ENCODE measurements at places on chromosomes 6 and 20.

- DNase-seq = no peak
Observed at GRCh38 chr20:64090165-64090564, 6.0 kb upstream of the LKAAEAR1 start.

DNA sequence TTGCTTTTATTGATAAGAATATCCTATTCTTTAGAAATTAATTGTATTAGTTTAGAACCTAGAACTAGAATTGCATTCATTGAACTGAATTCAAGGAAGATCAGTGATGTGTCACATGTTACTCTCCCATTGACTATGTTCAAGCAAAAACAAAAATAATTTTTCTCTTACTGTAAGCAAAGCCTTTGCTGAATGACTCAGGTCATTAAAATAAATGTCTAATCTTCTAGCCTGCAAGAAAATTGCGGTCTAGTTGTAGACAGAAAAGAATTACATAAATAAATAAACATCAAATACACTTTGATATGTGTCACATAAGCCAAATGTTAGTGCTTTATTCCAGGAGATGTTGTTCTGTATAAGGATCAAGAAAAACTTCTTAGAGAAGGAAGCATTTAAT lies 387.9 kb downstream of the ADGRB3 start:
- DNase-seq = peak; percentile 62

DNA sequence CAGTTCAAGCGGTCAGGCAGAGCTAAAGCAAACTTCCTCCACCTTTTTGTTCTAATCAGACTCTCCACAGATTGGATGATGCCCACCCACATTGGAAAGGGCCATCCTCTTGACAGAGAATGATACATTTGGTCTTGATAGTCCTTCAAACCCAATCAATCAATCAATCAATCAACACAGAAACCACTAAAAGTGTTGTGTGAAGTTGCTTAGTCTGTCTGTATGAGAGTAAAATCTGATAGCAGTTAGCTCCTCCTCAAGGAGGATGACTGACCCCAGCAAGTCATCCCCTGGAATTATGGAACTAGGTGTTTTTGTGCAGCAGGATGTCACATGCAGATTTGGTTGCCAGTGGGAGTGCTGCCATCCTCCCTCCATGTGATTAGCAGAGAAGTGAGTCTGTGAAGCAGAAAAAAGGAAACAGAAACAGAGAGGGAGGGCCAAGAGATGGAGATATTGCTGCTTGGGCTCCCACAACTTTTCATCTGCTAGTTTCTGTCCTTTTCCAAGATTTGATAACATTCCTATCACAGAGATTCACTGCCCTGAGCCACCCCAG lies 32.0 kb upstream of the SSTR4 start:
- no peak for DNase-seq

DNA sequence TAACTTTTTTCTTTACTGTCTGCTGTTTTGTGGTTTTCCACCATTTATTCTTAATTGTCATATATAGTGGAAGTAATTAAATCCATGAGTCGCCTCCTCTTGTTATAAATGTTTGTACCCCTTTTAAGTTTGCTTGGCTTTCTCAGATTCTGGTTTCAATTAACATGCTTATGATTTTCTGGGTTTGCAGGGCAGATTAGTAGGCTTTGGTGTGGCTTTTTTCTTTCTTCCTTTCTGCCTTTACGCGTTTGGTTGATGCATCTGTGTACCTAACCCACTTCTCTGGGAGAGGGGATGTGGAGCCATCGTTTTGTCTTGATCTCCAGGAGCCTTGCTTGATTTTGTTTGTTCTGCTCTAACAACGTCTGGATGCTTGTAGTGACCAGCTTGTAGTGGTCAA lies 100.4 kb downstream of the JARID2 start:
- DNase-seq = no peak

DNA sequence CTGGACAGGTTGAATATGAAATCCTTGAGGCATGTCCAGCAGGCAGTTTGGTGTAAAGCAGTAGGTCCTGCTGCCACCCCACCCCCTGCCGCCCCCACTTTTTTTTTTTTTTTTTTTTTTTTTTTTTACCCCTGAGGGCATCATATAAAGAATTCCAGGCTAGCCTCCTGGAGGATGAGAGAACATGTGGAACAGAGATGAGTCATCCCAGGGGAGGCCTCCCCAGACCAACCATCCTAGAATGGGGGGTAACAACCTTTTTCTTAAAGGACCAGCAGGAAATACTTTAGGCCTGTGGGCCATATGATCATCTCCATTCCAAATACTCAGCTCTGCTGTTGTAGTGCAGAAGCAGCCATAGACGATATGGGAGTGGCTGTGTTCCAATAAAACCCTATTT lies 170.9 kb downstream of the GJA10 start:
- DNase-seq = no peak

DNA sequence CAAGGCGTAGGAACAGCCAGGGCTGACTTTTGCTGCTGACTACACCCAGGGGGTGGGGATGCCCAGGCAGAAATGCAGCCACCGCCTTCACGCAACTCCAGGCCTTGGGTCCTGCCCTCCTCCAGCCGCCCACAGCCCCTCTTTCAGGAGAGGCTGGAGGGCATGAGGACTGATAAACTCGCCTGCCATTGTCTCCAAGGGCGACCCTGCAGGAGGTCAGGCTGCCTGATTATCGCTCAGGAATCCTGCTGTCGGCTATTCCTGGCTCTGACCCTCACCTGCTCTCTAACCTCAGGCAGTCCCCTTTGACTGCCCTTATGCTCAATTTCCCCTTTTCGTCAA lies 62.0 kb upstream of the HDDC2 start:
- no peak for DNase-seq

- DNase-seq = no peak
Observed at GRCh38 chr6:55495277-55495676, 83.7 kb downstream of the HMGCLL1 start.

DNA sequence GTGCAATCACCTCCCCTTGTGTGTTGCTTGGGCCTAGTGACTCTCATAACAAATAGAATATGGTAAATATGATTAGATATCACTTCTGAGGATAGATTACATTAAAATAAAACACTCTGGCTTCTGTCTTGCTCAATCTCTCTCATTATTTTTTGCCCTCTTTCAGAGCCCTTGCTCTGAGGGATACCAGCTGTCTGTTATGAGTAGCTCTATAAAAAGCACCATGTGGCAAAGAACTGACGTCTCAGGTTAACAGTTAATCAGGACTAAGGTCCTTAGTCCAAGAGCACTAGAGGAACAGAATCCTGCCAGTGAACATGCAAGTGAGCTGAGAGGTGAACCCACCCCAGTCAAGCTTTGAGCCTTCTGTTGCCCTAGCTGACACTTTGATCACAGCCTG lies 402.2 kb upstream of the HTR1E start:
- no peak for DNase-seq

- no peak for DNase-seq
Observed at GRCh38 chr6:73528897-73529296, 8.1 kb upstream of the EEF1A1 start.

- DNase-seq = no peak
Observed at GRCh38 chr20:39700528-39700927, 738.4 kb downstream of the DHX35 start.

DNA sequence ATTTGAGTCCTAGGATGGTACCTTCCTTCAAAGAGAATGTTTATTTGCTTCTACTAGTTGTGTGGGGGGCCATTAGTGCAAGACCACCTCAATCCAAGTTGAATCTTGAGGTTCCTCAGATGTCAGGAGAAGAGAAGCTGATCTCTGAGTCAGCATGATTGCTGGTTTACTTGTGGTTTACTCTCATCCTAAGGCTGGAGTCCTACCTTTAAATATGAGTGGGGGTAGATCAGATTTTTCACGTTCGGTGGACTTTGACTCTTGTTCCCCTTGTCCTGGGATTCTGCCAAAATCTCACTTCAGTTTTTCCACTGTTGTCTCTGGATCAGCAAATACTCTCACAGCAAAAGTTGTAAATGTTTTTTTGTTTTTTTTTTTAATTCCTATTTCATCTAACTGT lies 84.6 kb upstream of the F13A1 start:
- no peak for DNase-seq

DNA sequence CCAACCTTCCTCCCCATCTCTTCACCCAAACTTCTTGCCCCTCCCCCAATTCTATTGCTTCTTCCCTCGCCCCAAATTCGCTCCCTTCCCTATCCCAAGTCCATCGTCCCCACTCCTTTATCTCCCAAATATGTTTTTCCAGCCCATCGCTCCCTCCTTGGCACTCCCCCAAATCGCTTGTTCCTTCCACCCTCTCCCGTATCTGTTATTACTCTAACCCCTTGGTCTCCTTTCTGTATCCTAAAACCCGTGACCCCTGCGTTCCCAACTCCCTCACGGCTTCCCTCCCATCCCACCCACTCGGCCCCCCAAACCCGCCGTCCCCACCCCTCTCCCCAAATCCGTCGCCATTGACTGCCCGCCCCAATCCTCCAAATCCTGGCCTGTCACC lies 584 bp downstream of the MTCH1 start:
- DNase-seq = no peak

DNA sequence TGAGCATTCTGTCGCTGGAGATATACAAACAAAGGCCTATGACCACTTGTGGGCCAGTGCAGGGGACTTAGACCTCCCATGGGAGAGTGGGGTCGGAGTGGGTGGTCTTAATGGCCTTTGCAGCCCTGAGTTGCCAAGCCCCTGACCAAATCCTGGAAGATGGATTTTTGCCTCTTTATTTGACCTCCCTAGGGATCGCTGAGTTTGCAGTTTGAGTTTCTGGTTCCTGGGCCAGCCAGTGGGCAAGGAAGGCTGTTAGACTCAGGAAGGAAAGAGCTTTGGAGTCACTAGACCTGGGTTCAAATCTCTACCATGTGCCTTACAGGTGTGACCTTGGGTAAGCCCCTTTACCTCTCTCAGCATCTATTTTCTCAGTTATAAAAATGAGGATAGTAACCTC lies 94.1 kb downstream of the CD40 start:
- no peak for DNase-seq

DNA sequence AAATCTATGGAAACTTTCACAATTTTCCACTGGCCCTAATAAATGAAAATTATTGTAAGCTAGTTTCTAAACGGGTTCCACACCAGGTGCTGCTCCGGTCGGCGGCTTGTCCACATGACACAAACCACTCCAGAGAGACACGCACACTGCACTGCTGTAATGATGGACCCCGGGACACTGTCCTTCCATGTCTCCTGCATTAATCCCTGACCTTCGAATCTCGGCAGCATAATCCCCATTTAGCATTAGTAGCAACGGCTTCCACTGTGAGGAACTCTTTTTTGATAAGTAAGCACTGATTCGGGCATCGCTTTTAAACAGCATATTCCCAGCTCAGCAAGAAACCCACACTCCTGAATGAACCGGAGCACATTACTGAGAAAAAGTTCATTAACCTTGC lies 43.5 kb downstream of the INSM1 start:
- DNase-seq = no peak

DNA sequence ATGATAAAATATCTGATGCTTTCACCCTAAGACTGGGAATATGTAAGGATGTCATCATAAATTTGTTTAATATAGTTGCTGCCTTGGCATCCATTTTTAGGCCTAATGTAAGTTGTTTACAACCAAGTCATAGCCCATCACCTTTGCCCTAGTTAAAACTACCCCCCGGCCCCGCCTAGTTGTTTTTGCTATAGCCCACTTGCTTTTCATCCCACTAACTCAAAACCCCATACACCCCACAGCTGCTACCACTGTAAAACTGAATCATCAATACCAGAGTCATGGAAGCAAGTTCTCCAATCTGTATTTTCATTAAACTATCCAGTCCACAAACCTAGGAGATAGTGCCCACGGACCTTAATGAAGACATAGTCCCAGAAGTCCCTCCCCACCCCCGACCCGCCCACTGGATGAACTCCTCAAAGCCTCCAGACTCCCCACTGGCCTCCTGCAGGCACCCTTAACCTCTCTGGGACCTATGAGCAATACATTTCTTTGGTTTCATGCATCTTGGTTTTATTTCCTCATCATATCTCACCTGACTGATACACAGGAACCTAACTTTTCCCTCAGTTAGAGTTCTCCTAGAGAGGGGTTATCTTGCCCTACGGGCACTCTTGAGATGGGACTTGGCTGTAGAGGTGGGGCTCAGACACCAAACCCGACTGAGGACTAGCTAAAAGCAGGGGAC lies 12.5 kb upstream of the ZDHHC14 start:
- DNase-seq = no peak
